Activated CD4-positive, alpha-beta T cell treated with anti-CD3 and anti-CD28 coated beads, Interleukin-2, amount 50 U/mL, for 48 hours (primary cell): ENCODE measurements at places on chromosomes 6 and 20.

DNA sequence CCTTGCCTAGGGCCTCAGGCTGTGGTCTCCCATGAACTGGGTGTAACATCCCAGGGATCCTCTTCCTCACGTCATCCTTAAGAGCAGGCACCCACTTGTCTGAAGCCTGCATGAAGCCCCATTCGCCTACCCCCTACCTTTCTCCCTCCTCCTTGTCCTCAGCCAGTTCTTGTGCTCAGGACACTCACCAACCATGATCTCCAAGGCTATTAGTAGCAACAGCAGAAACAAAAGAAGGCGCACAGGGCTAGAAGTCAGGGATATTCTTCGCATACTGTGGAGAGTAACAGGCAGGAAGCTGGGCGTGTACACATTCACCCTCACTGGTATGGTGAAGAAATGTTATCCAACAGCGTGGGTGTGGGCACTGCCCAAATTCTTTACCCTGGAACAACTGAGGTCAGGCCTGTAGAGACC lies 7.3 kb downstream of the RAET1E start:
- no peak for DNase-seq

GRCh38 chr20:58944610-58945009 lies 36.4 kb upstream of the NELFCD start:
- no peak for DNase-seq

DNA sequence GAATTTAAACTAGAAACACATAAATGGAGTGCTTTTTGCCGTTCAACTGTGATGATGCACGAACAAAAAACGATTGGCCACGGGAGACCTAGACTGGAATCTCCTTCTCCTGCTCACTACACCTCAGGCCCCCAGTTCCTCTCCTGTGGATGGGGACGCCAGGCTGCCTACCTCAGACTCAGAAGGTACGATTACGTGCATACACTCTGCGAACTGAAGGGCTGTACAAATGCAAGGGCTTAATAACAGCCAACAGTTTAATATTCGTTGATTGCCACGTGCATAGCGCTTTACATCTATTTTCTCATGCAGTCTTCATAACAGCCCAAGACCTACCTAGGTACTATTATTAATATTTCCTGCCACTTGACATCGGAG lies 495 bp upstream of the ARMC2 start:
- no peak for DNase-seq

- DNase-seq: no peak
These were observed 89.9 kb downstream of the CARMIL1 start for GRCh38 chr6:25369036-25369432.

- DNase-seq: no peak
These were observed 20.3 kb downstream of the CYP21A2 start for GRCh38 chr6:32058511-32058963.

DNA sequence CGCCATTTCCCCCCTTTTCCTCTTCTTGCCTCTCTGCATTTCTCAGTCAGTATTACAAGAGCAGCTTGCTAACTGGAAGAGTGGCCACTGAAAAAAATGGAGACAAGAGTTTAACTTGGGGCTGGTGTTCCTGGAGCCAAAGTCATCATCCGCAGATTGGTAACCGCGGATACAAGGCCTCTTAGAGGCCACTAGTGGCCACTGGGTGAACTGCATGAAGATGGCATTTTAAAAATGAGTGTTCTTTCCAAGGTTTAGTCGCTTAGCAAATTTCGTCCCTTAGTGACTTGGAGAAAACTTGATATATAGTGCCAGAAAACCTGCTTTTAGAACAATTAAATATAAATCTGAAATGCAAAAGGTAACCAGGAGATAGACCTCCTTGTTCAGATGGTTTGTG lies 4.8 kb downstream of the F13A1 start:
- DNase-seq: peak; percentile 47

- no peak for DNase-seq
These were observed 23.7 kb upstream of the ZC3H12D start for GRCh38 chr6:149508485-149508884.

DNA sequence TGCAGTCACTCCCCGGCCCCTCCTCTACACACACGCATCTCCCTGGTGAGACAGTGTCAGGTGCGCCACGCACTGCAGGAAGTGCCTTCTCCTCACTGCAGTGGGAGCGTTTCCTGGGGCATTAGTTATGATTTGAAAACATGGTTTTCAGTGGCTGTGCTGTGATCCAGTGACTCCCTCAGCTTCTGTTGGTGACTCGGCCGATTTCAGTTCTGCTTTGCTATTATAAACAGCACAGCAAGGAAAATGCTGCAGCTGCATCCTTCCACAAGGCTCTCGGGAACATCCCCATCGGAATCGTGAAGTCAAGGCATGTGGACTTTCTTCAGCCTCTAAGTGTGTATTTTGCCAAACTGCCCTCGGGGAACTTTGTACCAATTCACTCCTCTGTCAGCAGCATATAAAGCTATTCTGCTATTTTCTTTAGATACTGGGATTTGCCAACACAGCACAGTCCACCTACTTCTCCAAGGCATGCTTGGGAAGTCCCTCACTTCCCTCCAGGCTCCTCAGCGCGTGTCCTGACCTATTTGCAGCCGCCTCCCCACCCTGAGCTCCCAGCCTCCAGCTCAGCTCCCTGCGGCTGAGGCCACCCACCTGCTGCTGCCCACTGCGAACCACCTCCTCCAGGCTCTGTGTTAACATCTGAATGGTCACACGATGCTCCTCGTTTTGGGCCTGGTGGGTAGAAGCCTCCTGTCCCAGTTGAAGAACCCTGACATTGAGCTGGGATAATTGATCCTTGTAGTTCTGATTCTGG lies 54.5 kb downstream of the GINS1 start:
- no peak for DNase-seq

DNA sequence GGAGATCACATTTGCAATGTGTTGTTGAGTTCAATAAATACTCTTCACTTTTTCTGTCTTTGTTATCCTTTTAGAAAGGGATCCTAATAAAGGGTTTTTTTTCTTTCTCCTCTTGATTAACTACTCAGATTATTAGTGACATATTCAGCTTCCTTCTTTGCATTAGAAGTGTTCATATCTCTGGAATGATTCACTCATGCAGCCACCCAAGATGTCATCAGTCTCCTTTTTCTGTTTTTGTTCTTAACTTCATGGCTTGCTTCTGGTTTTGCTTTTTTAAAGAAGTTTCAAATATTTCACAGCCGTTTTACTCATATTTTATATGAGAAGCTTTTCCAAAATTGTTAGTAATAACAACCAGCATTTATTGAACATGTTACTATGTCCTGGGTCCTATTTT lies 187.6 kb downstream of the TMEM242 start:
- DNase-seq: no peak

- peak; percentile 71 for DNase-seq
These were observed 19.2 kb downstream of the MRPS18A start for GRCh38 chr6:43668151-43669028.

GRCh38 chr6:56187686-56188085 lies 59.7 kb downstream of the COL21A1 start:
- no peak for DNase-seq

DNA sequence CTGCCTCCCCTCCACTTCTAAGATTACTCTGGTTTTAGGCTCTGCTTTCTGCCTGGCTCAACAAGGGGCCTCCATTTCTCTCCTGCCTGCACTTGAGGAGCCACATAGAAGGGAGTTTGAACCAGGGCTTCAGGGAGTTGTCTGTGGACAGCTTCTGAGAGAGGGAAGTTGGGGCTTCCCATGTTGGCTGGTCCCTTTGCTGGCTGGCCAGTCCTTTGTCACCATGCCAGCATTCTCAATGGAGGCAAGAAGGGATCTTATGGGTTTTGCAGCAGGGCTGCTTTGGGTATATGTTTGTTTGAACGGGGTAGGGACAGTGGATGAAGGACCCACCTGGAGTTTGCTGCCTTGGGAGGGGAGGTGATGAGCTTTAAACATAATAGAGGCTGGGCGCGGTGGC lies 124.9 kb downstream of the CARMIL1 start:
- DNase-seq: no peak

DNA sequence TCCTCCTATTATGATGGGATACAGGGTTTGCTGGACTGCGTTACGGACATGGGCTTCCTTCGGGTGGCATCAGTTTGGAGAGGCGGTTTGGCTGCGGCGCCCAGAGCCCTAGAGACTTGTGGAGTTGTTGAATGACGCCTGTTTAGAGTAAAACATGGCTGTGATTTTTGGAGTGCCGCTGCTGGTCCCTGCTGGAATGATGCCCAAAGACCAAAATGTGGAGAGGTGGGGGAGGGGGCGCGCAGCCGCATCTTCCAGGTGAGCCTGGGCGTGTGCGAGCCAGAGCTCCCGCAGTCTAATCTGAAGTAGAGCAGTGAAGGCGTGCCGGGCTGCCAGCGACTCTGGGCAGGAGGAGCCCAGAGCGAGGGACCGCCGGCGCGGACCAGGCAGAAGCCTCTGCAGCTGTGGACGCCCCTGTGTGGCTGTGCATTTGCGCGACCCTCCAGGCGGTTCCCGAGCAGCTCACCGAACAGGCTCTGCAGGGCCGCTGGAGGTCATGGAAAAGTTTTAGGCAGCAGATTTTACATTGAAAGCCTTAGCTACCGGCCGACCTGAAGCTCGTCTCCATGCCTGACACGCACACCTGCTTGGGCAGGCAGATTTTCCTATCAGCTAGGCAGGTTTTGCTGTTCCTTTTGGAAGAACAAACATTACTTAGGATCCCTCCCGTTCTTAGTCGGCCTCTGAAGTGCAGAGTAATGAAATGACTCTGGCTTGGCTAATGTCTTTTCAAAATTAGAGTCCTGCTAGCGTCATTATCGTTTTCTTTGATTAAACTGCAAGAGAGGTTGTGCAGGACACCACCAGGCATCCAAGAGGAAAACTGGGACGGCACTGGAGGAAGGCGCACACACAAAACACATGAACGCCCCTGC lies 298.2 kb downstream of the PHACTR1 start:
- no peak for DNase-seq

DNA sequence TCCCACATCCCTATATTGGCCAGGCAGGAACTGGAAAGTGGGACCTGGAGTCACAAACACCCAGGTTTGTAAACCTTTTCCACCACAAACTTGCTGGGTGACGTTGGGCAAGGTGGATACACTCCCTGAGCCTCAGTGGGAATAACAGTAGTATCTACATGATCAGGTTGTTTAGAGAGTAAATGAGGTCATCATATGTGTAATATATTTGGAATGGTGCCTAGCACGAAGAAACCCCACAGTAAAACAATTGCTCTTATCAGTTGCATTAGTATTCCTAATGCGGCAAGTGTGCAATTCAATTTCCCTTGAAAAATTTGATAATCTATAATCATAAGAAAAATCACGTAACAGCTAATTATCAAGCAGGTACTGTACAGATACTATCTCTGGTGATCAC lies 51.9 kb downstream of the HIVEP2 start:
- DNase-seq: no peak

DNA sequence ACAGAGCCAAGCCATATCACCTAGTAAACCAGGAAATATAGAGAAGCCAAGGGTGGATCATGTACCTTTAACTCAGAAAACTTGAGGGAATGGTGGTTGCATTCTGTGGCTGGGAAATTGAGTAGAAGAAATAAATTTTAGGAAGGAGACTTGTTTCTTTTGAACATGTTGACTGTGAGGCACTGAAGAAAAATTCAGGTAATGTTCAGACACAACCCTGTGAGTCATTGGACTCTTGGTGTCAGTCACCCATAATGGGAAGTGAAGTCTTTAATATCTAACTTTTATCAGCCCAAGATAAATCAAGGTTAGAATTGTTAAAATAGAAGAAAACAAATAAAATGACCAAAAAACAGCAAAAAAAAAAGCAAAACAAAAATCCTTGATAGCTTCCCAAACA lies 98.8 kb upstream of the GRIK2 start:
- DNase-seq: no peak

GRCh38 chr6:159984268-159984786 lies 15.4 kb downstream of the IGF2R start:
- no peak for DNase-seq

DNA sequence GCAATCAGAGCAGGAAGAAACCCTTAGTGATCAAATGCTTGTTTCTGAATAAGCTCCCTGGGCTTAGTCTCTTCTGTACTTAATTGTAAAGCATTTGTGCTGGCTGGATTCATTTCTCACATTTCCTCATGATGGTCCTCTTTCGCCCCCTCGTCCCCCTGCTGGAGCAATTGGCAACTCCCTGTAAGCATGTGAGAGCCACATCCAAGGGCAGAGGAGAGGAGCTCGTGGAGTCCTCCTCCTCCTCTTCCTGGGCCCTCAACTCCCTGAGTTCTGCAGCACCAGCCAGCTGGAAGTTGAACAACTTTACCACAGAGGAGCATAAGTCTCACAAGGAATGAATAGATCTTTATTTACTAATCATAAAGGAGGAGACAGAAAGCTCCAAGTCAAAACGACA lies 12.6 kb downstream of the ANKEF1 start:
- no peak for DNase-seq

DNA sequence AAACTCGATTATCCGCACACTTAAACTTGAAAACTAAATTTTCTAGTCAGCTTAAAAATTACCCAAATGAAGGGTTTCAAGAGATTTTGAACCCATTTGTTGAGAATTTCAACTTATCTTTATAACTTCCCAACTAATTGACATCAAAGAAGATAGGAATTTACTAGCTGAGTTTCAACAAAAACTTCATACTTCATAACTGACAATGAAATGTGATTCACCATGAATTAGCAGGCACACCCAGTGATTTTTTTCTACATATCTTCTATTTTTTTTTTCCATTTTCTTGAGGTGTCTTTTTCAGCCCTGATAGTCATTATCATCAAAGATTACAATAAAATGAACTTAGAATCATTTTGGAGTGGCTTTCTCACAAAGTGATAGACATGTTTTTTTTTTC lies 26.7 kb downstream of the TNFAIP3 start:
- DNase-seq: no peak

DNA sequence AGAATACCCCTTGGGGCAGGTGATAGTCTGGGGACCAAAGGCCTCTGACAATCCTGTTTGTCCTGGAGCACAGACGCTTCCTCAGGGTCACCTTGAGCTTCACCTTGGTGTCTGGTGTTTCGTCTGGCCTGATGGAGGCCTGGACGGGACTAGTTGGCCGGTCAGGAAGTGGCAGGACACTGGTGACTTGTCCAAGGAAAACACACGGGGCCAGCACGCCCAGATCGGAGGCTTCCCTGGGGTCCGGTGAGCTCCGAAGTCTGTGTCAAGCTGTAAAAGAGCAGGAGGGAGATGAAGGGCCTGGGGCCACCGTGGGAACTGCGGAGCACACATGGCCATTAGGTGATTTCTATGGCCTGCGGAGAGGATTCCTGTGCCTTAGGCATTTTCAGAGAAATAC lies 67.9 kb downstream of the SMOC2 start:
- no peak for DNase-seq

- no peak for DNase-seq
These were observed 36.4 kb upstream of the GCLC start for GRCh38 chr6:53581173-53581773.
